ENCODE measurements at places on chromosomes 2 and 18.

GRCh38 chr2:40434731-40435271, 17.1 kb downstream of the SLC8A1 start:
- DNase-seq = no peak

GRCh38 chr2:164661349-164661748, 40.1 kb upstream of the GRB14 start:
- DNase-seq = no peak

DNA sequence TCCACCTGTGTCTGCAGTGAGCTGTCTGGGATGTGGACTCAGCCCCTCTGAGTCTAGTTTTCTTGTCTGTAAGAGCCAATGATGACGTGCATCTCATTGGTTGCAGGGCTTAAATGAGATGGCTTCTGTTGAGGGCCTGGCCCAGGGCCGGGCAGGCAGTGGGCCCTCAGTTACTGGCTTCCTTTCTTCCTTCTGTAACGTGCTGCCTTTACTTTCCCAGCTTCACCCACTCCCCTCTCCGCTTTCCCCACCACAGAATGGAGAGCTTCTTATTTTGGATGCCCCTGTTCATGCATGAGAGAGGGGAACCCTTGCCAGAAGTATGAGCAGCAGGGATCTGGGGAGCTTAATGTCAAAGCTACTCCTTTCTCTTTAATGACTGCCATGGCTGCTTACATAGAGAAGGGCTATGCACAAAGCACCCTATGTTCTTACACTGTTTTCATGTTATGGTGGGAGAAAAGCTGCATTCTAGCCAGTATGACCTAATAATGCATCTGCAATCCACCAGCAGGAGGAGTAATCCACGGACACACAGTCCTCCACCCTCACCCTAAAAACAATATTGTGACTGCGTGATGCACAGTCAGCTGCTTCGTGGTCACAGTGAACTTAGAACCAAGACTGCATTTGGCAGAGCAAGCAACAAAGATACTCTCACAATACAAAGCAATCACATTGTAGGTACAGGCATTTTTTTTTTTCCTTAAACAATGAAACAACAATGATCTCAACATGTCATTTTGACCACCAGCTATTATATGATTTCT, 37.2 kb downstream of the CREG2 start:
- DNase-seq = no peak

GRCh38 chr2:235467588-235467987, 26.3 kb upstream of the AGAP1 start:
- DNase-seq = no peak

DNA sequence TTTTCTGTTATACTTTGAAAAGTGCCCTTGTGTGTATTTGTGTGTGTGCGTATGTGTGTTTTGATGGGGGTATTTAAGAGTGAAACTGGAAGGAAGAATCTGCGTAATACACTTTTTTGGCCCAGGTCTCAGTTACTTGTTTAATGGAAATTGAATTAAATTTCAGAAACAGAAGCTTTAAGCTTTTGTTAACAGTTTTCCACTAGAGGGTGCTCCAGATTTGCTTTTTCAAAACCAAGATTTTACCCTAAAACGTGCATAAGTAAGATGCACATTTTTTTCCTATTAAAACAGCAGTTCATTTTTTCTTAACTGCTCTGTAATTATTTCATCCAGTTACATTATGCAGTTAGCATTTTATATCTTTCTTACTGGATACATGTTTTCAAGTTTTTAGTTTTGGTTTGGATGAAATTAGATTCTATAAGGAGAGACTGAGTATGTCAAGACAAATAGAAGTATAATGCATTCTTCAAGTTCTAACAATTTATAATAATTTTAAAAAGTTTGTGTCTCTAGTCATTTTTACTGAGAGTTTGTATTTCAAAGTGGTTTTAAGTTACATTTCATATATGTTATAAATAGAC, 97.2 kb downstream of the PIK3C3 start:
- no peak for DNase-seq

GRCh38 chr2:225100856-225101294, 58.6 kb upstream of the DOCK10 start:
- no peak for DNase-seq

- DNase-seq = no peak
Measured at GRCh38 chr2:73938718-73939352, 12.2 kb downstream of the DGUOK start.

- no peak for DNase-seq
Measured at GRCh38 chr2:138020432-138020831, 56.2 kb downstream of the HNMT start.

- no peak for DNase-seq
Measured at GRCh38 chr2:74399785-74400184, 19.7 kb upstream of the DCTN1 start.

DNA sequence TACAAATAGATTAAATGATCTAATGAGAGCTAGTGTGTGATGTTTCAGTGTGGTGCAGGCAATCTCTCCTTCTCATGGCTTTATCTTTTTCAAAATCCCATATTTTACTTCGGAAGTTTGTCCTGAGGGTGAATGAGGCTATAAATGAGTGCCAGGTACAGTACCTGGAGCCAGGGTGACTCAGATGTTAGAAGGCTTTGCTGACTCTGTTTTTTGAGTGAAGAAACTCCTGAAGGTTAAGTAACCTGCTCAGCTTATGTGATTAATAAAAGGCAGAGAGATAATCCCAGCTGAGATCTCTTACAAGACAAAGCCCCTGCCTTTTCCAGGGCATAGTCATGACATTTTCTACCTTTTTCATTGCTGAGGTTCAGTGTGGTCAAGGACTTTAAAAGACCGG, 52.6 kb downstream of the MGAT5 start:
- DNase-seq = no peak
